ENCODE measurements at places on chromosomes 4 and X.

- no peak for DNase-seq
These were observed 32.3 kb upstream of the DYNLT3 start for GRCh38 chrX:37879692-37880091.

- no peak for DNase-seq
These were observed 470.0 kb upstream of the INTU start for GRCh38 chr4:127162741-127163140.

DNA sequence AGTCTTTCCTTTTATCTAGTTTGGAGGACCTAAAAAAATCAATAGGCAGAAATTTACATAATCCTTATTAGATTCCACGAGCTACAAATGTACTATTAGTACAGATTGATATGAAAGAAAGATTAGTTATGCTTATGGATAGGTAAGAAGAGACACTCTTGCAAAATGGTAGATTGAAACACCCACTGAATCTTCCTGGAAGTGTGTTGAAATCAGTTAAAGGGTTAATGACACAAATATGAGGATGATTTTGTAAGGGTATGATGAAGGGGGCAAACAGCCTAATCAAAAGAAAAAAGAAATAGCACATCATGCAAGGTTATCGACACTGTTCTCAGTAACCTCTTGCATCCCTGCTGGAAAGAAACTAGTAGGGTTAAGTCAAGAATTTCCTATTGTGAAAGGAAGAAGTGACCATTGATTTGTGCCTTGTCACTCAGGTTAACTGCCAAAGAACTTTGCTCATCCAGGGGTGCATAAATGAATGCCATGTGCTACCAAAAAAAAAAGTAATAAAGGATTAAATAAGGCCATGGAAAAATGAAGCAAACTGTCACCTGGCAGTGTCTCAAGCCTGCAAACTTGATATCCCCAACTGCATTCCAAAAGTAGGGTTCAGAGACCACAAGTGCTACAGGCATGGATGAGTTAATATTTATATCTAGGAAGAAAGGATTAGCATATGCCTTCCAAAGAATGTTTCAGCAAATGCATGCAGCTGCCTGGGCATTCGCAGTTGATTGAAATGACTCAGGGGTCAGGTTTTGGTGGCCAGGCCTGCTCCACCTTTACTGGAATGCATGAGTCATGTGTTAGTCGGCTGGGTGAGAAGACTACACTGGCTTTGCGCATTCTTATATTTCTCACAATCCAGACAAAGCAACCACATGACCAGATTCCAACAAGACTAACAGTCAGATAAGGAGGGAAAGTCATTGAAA, 78.3 kb upstream of the ATXN3L start:
- no peak for DNase-seq

- no peak for DNase-seq
These were observed 4.4 kb downstream of the LRCH2 start for GRCh38 chrX:115229337-115230003.

DNA sequence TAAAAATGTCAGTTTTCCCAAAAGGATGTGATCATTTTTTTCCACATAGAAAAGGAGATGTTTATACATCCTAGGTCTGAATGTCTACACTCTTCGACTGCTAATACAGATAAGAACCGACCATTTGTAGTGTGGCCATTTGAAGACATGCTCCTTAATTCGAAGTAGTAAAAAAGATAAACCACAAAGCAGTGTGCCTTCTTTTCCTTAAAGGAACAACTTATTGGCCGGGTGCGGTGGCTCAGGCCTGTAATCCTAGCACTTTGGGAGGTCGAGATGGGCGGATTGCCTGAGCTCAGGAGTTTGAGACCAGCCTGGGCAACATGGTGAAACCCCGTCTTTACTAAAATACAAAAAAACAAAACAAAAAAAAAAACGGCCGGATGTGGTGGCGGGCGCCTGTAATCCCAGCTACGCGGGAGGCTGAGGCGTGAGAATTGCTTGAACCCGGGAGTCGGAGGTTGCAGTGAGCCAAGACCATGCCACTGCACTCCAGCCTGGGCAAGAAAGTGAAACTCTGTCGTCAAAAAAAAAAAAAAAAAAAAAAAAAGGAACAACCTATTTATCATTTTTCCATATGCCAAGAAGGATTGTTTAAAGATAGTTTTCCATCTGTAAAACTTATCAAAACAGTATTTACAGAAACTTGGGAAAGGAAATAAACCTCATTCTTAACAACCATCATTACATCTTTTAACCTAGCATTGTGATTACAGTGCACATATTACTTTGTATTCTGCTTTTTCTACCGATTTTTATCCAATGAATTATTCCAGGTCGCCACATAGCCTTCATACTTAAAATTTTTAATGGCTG, 2.6 kb downstream of the INTS6L start:
- DNase-seq, result no peak

GRCh38 chr4:40546969-40547788, 82.5 kb downstream of the RBM47 start:
- DNase-seq, result no peak

- DNase-seq, result no peak
These were observed 823.2 kb upstream of the FRG1 start for GRCh38 chr4:189117426-189117825.

- no peak for DNase-seq
These were observed 60.2 kb downstream of the MAOB start for GRCh38 chrX:43822014-43822413.

DNA sequence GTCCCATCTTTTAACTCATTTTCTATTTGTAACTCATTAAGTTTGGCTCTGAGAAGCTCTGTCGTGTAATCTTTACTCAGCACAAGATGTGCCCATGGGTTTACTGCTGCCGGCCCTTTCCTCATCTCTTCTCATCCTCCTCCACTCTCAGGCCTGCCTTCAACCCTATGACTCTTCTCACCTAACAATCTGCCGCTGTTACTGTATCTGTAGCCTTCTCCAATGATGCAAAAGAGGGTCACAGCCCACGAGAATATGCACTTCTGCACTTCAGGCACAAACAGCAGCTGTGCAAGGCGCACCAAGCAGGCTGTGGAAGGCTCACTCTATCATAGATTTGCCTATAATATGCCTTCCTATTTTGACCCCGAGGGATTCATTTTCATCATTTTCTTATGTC, 546.5 kb upstream of the GALNTL6 start:
- no peak for DNase-seq

DNA sequence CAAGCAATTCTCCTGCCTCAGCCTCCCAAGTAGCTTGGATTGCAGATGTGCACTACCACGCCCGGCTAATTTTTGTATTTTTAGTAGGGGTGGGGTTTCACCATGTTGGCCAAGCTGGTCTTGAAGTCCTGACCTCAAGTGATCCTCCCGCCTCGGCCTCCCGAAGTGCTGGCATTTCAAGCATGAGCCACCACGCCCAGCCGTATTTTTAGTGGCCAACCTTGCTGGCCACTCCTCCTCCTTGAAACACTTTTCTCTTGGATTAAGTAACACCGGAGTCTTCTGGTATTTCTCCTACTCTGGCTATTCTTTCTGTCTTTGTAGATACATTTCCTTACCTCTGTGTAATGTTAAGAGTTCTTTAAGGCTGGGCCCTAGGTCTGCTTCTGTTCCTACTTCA, 11.1 kb upstream of the RPL39 start:
- no peak for DNase-seq

GRCh38 chrX:41621222-41621723, 67.5 kb upstream of the GPR34 start:
- no peak for DNase-seq

DNA sequence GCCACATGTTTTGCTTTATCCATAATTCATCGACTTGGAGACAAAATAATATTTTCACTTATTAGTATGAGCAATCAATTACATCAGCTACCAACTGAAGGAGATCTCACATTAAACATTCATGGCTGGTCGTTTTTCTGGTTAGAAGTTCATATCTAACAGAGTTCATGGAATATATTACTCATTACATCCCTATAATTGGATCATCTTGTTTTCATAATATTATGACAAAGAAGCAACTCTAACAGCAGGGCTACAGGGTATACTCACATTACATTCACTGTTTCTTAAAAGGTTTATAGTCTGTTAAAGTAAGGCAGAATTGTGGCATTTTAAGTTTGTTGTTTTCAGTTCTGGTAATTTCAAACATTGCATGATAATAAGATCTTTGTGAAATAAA, 33.0 kb downstream of the GSTCD start:
- no peak for DNase-seq

GRCh38 chr4:138935-139334, 14.6 kb downstream of the ZNF718 start:
- DNase-seq, result no peak

DNA sequence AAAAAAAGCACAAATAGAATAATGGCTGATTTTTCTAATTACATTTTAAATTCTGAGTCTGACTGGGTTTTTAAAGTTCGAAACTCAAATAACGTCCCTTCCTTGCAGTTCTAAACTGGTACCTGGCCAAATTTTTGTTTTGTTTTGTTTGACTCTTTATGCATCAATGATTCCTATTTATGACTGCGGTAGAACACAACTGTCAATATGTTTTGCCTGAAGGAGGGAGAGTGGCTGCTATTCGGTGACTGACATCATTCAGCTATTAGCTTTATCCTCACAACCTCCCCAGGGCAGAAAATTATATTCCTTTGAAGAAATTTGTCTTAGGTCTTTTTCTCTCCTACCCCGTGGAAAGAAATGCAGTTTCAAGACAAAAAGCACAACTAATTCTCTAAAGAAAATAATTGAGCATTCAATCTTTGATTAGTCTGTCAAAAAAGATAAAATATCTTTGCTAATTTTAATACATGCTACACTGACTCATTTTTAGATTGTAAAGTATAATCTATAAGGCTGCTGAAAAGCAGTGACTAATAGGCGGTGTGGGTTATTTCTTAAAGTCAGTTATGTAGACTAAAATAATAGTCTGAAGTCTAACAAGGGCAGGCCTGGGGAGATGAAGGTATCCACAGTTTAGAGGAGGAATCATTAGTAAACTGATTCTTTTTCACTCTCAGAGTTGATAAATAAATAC, 61.9 kb downstream of the TMEM150C start:
- DNase-seq, result no peak

- no peak for DNase-seq
These were observed 13.0 kb downstream of the HCFC1 start for GRCh38 chrX:153958605-153959004.

- no peak for DNase-seq
These were observed 346.2 kb downstream of the ARHGAP10 start for GRCh38 chr4:148078061-148078460.

- DNase-seq, result no peak
These were observed 9.1 kb upstream of the CSN2 start for GRCh38 chr4:69974631-69975030.

DNA sequence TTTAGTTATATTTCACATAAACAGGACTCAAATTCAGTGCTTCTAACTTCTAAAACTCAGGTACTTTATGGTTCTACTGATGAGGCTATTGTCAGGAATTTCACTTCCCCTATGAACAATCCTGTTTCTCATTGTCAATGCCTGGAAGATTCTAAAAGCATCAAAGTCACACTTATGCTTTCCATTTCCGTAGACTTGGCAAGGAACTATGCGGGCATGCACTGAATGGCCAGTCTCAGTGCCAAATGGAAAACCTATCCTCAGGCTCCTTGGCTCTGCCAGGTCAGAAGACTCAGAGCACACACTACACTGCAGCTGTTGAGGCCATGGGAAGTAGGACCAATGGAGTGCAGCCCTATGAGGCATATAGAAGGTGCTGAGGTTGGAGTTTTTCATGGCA, 97.0 kb upstream of the PTPN13 start:
- no peak for DNase-seq

- peak; percentile 54 for DNase-seq
These were observed 25.2 kb upstream of the G3BP2 start for GRCh38 chr4:75698162-75698962.

DNA sequence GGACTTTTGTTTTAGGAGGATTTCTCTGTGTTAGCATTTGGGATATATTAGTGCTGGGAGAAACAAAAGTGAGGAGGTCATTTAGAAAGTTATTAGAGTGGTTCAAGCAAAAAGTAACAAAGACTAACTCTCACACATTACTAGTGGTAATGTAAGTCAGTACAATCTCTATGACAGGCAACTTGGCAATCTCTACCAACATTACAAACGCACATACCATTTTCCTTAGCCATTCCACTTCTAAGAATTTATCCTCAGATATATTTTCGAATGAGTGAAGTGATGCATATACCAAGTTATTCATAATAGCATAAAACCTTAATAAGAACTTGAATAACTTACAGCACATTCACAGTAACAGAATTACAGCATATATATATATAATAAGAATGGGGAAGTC, 146.2 kb downstream of the PRSS12 start:
- no peak for DNase-seq

All from activated CD8-positive, alpha-beta T cell treated with anti-CD3 and anti-CD28 coated beads, Interleukin-2, amount 10 ng/mL, durations not matched to agents 7 days and 5 days (primary cell).